GOT3 (cell line): ENCODE measurements at places on chromosomes 2 and 18.

- no peak for DNase-seq
Measured at GRCh38 chr2:60044484-60044883, 509.0 kb downstream of the BCL11A start.

DNA sequence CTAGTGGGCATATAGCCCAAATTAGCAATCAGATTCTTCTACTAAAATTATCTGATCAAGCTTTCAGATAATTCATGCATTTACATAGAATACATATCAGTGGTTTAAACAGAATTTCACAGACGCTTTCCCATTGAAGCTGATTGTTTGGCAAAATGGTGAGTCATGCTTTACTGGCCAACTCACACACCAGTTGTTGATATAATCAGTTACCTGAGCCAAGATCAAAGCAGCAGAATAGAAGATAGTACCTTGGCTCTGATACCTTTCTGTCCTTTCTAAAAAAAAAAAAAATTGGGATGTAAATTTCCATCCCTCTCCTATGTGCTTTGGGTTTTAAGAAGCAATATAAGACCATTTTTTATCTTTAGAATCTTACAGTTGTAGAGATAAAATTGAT lies 178.0 kb downstream of the MCFD2 start:
- no peak for DNase-seq

DNA sequence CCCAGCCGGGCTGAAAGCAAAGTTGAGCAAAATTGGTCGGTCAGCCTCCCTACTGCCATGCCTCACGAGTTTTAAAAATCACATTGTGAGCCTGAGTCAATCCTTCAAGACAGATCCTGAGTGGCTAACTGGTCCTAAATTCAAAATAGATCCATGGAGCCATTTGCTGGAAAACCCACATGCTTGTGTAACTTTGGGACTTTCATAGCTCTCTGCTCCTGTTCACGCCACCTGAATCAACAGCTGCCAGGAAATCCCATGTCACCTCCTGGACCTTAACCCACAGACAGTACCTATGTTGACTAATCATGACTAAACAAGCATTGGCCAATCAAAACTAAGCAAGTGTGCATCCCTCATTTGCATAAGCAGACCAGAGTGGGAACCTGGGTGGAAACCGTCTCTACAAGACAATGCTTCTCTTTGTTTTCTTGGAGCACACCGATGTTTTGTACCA lies 42.8 kb upstream of the LDLRAD4 start:
- no peak for DNase-seq

DNA sequence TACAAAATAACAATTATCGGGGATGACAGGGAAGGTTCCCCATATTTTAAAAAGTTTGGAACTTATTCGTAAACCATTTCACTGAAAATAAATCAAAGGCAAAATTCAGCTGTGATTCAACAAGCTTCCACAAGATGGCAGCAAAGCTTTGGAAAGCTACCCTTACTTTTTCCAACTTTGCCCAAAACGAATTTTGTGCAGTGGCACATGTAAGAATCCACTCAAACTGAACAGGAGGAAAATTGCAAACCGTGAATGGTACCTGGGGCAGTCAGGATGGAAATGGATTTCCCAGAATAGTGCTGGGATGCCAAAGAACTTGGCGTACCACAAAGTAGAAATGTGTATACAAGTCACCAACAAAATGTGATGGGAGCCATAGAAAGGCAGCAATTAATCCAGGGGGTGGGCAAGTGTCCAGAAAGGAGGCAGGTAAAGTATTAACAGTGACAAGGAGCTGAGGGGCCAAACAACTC lies 10.7 kb downstream of the RPL31 start:
- DNase-seq: no peak

GRCh38 chr2:46813680-46814079 lies 101.9 kb downstream of the MCFD2 start:
- DNase-seq: no peak

DNA sequence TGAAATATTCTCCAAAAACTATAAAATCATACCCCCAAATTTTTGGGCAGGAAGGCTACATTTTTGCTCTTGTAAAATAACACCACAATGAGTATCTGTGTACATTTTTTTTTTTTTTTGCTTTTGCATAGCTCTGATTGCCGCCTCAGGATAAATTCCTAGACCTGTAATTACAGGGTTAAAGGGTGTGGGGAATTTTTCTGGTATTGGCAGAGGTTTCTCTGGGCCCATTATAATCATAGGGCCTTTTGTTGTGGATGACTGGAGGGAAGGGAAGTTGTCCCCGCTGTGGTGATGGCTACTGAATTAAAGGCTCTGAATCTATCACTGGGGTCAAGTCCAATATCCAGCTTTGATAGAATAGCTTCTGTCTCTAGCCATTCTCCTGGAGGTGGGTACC lies 26.6 kb downstream of the CCDC195 start:
- DNase-seq: no peak

DNA sequence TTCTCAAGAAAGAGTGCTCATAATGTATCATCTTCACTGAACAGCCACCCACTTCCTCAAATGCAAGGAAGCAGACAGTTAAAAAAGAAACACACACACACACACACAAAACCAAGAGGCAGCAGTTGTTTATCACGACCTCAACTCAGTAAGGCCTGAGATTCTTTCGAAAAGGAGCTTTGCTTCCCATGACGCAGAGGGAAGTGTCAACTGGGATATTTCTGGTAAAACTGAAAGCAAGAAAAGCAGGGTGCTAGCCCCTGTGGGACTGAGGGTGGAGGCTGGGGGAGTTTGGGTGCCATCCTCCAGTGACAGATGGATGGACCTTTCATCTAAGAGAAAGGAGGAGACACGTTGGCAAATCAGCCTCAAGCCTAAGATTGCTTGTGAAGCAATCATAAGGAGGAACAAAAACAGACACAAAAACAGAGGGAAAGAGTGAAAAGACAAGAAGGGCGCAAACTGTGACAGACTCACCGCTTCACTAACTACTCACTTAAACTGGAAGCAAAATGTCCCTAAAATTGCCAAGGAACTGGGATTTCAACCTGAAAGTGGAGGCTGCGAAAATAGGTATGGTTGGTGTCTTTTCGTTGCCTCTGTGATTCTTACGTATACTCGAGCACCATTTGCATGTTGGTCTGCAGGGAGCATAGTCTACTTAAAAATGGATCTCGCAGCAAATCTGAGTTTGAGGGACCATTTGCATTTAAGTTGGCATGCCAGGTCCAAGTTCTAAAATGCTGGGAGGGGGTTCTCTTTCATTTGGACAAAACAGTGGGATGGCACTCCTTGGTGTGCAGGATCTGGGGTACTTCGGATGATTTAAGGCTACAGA lies at the start of gene ARHGAP25:
Gene ARHGAP25 (plus strand): TSS at position 124 of the 838 bp plus-strand sequence. CDS start 389 bp downstream, at position 513.
- no peak for DNase-seq

- no peak for DNase-seq
Measured at GRCh38 chr2:46521215-46521683, 41.9 kb downstream of the TMEM247 start.

- DNase-seq: no peak
Measured at GRCh38 chr2:210086930-210087329, 84.3 kb downstream of the KANSL1L start.

- no peak for DNase-seq
Measured at GRCh38 chr2:38722271-38723061, 28.7 kb downstream of the SRSF7 start.

DNA sequence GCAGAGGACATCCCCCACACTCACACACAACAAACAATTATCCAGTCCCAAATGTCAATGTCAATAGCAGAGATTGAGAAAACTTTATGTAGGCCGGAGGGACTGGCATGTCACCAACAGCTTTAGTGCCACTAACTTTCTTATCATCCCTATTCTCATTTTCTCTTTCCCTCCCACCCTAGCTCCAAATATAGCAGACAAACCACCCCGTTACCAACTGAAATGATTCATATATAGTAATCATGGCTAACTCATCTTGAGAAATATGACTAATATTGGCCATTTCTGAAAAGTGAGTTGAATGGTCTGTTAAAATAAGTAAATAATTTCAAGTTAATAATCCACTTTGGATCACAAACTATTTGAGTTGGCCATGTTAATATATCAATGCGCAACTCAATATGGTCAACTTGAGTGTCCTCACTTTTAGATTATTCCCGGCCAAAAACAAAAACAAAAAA lies 242.1 kb upstream of the RND3 start:
- DNase-seq: no peak

GRCh38 chr2:30757749-30758148 lies 49.5 kb downstream of the CAPN13 start:
- no peak for DNase-seq

DNA sequence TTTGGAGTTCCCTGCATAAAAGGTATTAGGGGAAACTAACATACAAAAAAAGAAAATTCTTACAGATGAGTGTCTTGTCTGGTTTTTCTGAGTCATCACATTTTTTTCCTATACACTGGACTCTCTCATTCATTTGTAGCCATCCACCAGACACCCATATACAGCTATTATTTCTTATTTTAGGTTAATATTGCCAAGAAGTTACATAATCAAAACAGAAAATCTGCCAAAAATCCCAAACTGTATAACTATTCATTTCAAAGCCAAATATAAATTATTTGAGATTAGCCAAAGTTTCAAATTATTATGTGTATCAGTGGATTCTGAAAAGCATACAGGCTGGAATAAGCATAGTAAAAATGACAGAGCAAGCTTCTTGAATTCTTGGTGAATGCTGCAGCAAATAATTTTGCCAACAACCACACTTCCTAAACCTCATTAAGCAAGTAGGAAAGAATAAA lies 191.2 kb downstream of the NCKAP5 start:
- no peak for DNase-seq

DNA sequence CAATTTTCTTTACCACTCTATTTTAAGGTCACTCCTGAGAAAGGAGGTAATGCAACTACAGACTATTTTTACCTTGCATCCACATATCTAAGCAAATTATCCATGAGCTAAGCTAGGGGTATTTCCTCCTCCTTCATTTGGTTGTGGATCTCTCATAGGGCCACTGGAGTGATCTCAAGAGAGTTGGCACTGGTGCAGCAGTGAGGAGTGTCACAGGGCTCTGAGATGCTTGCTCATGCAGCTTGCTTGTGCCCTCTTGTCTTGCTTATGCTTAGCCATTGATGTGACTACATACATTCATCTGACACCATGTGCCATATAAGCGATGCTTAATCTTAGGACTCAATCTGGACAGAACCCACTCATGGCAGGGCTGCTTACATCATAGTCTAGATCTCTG lies 950.3 kb downstream of the TSN start:
- no peak for DNase-seq

GRCh38 chr2:99858951-99859596 lies 283.3 kb downstream of the AFF3 start:
- DNase-seq: no peak

DNA sequence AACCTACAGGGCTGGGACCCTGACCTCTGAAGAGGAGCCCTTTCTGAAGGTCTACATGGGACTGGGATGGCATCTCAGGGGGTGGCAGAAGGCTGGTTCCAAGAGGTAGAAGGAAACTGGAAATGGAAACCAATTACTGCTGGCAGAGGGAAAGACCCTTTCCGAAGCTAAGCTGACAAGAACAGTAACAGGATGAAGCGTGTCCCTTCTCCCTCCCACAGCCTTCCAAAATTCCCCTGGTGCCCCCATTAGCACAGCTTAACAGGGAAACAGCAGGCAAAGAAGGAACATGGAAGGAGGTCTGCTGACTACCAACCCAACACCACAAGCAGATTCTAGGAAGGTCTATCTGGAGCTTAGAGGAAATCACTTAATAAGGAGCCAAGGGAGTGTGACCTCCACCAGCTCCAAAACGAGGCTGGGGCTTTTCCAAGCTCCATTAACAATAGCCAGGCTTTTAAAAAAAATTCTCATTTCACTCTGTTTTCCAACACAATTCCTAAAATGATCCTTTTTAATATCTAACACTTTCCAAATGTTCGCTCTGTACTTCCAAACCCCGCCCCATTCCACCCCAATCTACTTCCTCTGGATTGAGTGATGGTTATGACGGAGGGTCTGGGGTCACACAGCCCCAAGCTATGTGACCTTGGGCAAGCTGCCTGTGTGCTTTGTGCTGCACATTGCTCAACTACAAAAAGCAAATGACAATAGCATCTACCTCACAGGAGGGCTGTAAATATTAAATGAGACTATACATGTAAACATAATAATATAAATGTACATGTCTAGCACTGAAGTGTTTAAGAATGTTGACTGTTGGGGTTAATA lies 55.2 kb downstream of the STK39 start:
- no peak for DNase-seq

GRCh38 chr2:37189452-37190153 lies 1.1 kb upstream of the SULT6B1 start:
- peak; percentile 5 for DNase-seq

DNA sequence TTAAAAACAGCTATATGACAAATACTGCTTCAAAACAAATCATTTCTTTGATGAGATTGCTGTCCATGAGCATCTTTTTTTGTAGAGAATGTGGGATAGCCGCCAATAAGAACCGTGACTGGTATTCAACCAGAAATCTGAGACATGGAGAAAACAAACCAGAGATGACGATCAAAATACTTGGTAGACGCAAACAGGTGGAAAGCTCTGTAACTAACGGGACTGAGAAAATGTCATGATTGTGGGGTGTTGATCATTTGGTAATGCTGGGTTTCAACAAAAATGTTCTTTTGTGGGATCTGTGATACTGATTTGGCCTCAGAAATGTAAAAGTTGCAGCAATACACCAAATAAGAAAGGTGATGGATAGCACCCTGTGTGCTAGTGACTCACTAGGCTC lies 364.8 kb downstream of the NYAP2 start:
- DNase-seq: no peak

GRCh38 chr2:29398384-29399237 lies 283.4 kb downstream of the CLIP4 start:
- DNase-seq: no peak

GRCh38 chr18:39462436-39462835 lies 1896.8 kb upstream of the CELF4 start:
- no peak for DNase-seq

GRCh38 chr2:225052703-225053102 lies 10.4 kb upstream of the DOCK10 start:
- no peak for DNase-seq

GRCh38 chr2:201232467-201232815 lies 27.9 kb upstream of the CASP8 start:
- no peak for DNase-seq

GRCh38 chr2:95271381-95271971 lies 2.8 kb upstream of the PROM2 start:
- DNase-seq: no peak

GRCh38 chr18:9757827-9758621 lies 49.9 kb downstream of the RAB31 start:
- DNase-seq: no peak

DNA sequence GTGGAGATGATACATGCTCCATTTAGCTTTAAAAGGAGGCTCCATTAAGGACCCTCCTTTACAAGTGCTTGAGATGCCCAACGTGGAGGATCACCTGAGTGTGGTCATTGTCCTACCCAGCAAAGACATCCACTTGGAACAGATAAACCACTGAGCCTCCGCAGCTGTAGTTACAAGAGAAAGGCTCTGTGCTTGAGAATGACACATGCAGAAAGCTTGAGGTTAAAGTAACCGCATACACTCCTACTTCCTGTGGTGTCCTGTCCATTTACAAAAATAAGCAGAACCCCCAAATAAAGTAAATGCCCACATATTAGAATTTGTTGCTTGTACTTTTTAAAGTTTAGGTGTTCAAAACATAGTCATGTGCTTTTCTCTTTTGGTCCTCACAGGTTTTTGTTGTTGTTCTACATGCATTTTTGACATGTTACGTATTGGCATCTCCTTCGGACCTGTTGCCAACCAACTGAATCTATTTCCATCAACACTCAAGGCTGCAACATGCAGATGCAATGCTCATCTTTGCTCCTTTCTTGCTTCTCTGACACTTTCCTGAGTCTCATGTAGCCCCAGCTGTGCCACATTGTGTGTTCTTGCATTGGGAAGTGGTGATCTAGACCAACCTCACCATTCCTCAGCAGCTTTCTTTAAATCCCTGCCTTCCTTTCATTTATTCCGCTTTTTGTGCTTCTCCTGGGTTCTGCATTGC lies 56.0 kb downstream of the SERPINB7 start:
- no peak for DNase-seq
